ENCODE measurements at places on chromosomes 2 and 18.

- DNase-seq: no peak
Observed at GRCh38 chr2:129318581-129319421, 660.7 kb upstream of the RAB6C start.

- no peak for DNase-seq
Observed at GRCh38 chr2:3288470-3289170, 89.0 kb downstream of the EIPR1 start.

DNA sequence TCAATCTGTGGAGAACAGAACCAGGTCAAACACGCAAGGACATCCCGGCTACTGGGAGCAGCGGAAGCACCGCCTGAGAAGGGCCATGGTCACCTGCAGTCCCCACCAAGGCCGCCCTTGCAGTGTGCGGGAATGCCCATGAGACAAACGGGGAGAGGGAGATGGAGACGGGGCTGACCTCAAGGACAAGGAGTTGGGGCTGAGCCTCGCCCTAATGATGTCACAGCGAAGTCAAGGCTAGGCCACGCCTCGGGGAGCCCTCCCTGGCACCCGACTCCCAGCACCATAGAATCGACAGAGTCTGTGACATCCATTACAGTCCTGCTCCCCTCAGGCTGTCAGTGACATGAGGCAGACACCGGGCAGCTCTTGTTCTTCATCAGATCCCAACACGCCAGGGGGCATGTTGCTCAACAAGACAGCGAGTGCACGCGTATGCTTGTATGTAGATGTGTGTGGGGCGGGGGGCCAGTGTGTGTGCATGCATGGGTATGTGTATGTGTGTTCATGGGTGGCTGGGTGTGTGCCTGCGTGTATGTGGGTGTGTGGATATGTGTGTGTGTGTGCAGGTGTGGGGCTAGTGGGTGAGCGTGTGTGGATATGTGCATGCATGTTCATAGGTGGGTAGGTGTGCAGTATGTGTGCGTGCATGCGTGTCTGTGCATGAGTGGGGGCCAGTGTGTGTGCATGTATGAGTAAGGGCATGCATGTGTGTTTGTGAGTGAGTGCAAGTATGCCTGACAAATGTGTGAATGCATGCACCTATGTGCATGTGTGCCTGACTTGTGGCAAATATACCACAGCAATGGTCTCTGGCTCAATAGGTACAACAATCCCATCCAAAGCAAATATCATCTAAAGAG is 57.0 kb downstream of the ANKMY1 start:
- DNase-seq: no peak

DNA sequence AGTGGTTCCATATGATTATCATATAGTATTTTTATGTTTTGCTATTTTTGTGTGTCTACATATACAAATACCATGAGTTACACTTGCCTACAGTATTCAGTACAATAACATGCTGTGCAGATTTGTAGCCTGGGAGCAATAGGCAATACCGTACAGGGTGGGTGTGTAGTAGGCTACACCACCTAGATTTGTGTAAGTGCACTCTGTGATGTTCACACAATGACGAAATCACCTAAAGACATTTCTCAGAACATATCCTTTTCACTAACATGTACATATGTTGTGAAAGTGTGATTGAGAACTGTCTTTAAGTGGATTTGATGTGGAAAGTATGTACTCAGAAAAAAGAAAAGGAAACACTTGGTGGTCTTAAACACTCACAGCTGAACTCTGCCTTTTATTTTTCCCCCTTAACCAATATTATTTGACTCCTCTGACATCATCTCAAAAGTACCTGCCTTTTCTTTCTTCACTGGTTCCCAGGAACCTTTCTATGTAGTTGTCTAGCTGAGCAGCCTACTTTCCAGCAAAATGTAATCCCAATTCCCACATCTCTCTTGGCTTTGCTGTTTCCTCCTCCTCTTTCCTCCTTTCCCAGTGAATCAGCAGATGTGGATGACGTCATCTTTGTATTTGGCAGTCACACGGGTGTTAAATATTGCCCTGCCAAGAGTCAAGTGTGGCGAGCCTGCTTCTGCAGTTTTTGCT is 47.7 kb downstream of the OSBPL6 start:
- peak; percentile 87 for DNase-seq

GRCh38 chr2:203551778-203552177 is 16.7 kb upstream of the RAPH1 start:
- peak; percentile 74 for DNase-seq

DNA sequence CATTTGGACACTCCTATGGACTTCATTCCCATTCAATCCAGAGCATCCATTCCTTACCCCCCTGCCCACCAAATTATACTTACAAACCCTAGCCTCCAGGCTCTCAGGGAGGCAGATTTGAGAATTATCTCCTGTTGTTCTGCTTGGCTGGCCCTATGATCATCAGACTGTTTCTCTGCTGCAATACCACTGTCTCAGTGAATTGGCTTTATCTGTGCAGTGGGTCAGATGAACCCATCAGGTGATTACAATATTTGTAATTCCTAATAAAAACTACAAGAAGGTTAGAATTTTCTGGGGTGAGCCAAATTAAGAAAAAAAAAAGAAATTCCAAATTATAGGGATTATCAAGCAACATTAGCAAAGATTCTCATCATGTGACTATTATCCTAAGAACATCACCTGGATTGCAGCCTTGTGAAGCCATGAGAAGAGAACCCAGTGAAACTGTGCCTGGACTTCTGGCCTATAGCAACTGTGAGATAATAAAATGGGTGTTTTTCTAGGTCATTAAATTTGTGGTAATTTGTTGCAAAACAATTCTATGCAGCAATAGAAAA is 17.8 kb upstream of the SLC25A52 start:
- no peak for DNase-seq

DNA sequence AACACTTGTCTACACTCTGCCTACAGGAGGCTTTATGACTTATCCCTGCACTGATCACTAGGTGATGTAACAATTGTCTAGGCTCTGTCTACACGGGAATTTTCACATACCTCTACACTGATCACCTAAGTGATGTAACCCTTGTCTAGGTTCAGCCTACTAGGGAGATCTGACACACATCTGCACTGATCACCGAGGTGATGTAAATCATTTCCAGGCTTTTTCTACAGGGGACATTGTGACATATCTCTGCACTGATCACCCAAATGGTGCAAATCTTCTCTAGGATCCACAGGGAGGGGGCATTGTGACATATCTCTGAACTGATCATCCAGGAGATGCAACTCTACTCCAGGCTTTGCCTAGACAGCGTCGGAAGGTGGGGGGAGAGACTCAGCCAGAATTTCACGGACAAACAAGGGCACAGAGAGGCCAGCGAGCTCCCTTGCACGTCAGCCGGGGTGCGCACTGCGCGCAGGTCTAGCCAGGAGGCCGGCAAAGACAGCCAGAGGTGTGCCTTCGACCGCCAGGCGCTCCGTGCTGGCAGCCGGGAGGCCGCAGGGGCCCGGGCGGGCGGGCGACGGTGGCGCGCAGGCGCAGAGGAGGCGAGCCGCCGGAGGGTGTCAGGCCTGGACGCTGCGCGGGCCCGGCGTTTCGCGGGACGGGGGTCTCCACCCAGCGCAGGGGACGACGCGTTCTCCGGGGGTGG is 46.9 kb upstream of the USP14 start:
- DNase-seq: peak; percentile 44

GRCh38 chr2:161243312-161243711 is 64.9 kb upstream of the PSMD14 start:
- DNase-seq: no peak

- DNase-seq: peak; percentile 84
Observed at GRCh38 chr2:44170311-44170717, 1.6 kb downstream of the PPM1B start.

DNA sequence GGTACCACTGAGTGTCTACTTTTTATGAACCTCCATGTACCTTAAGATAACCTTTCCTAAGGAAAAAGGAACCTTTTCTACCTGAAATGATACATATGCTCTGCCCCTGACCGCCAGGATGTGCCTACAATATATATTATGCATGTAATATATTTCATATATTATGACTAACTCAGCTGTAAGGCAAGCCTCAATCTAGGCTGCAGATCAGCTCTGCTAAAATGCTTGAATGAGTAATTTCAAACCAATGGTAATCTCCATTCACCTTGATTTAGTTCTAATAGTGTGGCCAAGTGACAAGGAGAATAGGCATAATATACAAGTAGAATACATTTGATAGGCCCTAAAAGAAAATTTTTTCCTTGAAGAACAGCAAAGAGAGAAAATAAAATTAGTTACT is 101.8 kb downstream of the DPP4 start:
- no peak for DNase-seq

DNA sequence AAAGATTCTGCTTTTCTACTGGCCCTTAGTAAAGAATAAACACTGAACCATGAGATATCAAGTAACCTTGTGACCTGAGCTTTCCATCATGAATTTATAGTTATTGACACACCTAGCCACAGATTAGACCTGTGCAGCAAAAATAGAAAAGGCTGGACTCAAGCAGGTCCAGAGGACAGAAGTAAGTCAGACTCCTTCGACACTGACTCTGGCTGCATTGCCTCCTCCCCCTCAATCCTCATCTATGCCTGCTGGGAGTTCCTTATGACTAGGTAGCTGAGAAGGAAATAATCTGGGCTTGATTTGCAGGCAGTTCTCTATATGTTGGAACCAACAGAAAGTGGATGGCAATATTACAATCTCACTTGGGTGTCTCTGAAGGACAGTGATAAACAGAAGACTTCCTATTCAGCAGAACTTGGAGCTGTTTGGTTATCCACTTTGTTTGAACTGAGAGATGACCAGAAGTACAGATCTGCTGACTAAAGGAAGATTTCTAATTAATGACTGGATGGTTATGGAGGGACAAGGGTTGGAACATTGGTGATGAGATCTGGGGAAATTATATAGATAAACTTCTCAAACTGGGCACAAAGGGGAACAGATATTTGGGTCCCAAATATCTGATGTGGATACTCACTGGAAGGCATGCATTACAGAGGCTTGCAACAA is 39.4 kb downstream of the ARID5A start:
- no peak for DNase-seq

DNA sequence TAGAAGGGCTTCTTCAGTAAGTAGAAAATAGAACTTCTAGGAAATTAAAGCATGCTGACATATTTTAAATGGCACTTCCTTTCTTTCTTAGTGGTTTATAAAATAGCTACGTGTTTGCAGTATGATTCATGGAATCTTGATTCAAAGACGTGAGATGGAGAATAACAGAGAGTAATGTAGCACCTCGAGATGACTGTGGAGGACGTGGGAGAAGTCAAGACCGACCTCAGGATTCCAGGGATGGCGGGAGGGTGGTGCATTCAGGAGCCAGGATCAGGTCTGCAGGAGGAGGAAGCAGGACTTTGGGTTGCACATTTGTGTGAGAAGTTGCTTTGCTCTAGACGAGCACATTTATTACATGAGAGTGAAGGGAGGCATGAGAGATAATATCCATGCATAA is 56.0 kb downstream of the DCDC2C start:
- peak; percentile 87 for DNase-seq

- no peak for DNase-seq
Observed at GRCh38 chr2:207370646-207371045, 159.1 kb upstream of the CREB1 start.

DNA sequence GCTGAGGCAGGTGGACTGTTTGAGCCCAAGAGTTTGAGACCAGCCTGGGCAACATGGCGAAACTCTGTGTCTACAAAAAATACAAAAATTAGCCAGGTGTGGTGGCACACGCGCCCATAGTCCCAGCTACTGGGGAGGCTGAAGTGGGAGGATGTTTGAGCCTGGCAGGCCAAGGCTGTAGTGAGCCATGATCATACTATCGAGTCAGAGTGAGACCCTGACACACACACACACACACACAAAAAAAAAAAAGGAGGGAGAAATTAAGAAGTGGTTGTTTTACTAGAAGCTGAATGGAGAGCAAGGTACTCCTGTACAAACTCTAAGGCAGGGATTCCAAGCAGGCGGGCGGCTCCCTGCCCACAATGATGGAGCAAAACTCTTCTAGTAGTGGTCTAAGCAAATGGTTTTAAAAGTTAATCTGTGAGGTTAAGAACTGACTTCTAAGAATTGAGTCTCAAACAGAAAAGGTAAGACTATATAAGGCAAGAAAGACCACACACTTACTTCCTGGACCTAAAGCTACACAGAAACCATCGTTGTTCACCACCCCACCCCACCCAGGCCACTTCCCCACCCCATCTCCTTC is 2.6 kb downstream of the ANKRD44 start:
- DNase-seq: no peak

DNA sequence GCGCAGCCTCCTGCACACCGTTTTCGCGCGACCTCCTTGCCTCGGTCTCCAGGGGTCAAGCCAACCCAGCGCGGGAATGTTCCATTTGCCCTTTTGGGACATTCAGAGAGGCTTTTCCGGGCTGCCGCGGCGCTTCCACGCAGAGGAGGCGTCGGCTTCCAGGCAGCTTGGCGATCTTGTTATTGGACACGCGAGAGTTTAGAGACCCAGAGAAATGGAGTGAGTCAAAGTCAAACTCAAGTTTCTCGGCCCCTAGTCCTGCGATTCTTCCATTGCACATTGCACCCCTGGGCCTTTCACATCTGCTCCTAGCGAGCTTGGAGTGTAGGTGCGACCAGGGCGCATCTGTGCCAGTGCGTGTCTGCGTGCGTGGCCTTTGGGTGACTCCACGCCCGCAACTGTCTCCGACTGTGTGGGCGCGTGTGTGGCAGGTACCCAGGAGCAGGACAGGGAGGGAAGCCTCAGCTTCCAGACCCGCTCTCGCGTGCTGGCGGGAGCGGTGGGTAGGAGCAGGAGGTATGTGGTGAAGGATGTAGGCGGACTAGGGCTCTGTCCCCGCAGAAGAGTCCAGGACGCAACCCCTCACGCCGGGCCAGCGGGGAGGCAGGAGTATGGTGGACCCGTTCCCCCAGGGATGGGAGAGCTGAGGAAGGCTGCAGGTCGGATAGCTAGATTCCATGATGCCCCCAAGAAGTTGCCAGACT is 13.5 kb downstream of the SIX3 start:
- no peak for DNase-seq

DNA sequence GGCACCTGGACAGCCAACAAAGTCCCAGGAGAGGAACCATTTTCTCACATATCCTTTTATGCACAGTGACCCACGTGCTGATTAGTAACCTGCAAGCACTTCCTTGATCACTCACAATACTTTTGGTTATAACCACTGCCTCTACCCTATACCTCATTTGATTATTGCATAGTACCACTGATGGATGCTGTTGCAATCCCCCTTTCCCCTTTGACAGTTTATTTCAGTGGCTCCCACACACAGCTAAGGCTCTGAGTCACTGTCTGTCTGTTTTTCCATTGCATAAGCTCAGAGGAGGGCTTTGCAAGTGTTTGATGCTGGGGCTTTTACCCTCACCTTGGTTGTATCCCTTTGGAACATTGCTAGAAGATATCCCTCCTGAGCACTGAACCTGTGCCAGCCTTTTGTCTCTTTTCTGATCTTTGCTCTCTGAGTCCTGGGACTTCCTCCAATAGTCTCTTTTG is 101.7 kb upstream of the RBBP8 start:
- peak; percentile 95 for DNase-seq

GRCh38 chr2:5937851-5938565 is 245.8 kb downstream of the SOX11 start:
- no peak for DNase-seq

- DNase-seq: peak; percentile 84
Observed at GRCh38 chr2:235467588-235467987, 26.3 kb upstream of the AGAP1 start.

GRCh38 chr18:58161659-58162058 is 117.6 kb downstream of the NEDD4L start:
- peak; percentile 49 for DNase-seq

Measured in iris pigment epithelial cell (primary cell).